ENCODE measurements at places on chromosomes 1 and 21.

GRCh38 chr1:28078262-28078661 lies 10.1 kb downstream of the EYA3 start:
- no peak for DNase-seq

DNA sequence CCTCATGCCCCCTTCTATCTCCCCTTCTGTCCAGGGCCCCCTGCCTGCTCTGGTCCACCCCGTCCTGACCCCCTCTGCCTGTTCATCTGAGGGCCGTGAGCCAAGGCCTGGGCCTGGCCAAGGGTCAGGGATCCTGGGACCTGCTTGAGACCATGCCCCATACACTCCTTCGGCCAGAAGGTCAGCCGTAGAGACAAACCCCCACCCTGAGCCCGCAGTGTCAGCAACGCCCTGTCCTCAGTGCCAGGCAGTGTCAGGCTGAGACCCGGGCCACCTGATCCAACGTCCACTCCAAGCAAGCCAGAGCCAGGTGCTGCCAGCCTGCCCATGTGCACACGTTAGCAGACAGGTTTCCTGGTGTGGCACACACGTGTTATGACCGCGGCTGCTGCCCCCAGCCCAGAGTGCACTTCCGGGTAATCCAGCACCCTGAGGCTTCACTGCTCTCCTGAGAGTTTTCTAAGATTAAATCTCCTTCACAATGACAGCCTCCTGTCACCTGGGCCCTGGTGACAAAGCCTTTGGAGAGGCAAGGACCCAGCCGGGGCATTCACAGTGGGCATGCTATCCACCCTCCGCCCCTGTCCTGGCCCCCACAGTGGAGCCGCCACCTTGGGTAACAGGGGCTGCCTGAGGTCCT lies 10.1 kb upstream of the SAMD11 start:
- no peak for DNase-seq

- DNase-seq = no peak
Measured at GRCh38 chr1:185488808-185489207, 171.8 kb upstream of the IVNS1ABP start.

GRCh38 chr1:182608845-182609610 lies 4.8 kb upstream of the RGS16 start:
- DNase-seq = peak; percentile 42

DNA sequence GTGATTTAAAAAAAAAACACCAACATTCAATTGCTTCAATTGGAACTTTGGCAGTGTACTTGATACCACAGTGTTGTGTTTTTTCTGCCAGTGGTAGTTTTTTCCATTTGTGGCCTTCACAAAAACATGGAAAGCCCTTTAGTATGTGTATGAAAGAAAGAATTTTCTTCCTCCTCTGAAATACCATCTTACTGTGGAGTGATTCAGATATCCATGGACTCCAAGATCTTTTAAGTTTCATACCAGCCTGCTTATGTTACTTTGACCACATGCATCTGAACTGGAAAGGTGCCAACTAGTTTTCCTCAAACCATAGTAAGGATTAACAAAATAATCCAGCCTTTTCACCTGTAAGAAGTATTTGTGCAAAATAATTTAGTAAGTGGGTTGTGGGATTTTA lies 3.4 kb downstream of the PPP2R5A start:
- no peak for DNase-seq

DNA sequence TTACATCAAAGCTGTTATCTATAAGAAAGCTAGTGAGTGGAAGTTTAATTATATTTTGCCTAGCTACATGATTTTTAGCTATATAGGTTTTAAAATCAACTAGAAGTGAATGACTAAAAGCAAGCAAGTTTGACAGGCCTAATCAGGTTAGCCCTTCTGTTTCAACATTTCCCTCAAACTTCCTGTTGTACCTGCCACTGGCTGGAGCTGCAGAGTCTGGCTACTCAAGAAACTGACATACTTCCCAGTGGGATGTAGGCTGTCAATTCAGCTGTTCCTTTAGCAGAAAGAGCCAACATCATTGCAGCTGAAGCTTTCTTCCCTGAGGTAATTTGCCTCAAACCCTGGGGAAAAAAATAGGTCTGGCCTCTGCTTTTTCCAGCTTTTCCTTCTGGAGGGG lies 87.1 kb upstream of the TNR start:
- no peak for DNase-seq

DNA sequence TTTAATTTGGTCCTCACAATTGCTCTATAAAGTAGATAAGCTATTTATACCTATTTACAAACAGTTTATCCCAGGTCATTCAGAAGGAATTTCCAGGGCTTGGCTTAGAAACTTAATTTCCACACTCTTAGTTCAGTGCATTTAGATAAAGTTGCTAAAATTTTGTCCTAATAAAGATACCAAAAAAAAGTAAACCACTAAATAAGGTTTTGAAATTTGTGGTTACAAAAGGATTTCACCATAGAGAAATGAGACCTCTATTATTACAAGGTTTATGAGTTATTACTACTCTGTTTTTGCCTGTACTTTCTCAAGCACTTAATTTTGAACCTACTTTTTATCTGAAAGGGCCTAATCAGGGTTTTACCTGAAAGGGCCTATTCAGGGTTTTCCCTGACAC lies 22.4 kb downstream of the PTPN22 start:
- no peak for DNase-seq

DNA sequence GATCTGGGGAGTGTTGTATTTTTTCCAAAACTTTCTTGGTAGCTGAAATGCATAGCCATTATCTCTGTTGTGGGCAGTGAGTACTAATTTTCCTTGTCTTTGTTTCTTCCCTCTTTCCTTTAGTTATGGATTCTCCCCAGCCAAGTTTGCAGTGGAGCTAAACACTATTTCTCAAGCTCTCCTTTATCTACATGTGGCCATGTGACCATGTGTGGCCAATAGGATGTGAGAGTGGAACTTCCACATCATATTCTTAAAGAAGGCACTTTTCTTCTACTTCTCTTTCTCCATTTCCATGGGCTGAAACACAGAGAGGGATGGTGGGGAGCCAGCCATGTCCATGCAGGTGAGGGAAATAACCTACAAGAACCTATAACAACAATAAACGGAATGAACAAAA lies 230.8 kb downstream of the CTH start:
- no peak for DNase-seq

GRCh38 chr1:9558946-9559545 lies 19.8 kb downstream of the SLC25A33 start:
- peak; percentile 11 for DNase-seq

DNA sequence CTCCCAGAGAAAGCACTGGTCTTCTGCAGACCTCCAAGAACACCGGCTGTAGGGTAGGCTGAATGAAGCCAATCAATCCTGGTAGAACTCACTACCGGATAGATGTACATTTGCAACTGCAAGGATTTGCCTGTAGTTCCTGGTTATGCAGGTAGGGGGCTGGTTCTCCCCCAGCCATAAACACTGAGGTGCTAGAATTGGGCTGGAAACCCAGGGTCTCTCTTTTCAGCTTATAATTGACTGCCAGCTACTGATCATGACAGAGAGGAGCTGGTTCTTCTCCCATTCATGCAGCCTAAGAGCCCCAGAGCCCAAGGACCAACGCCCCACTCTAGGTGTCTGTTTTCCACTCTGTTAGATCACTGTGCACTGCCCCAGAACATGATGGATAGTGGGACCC lies 21.5 kb upstream of the MTARC2 start:
- DNase-seq = no peak

DNA sequence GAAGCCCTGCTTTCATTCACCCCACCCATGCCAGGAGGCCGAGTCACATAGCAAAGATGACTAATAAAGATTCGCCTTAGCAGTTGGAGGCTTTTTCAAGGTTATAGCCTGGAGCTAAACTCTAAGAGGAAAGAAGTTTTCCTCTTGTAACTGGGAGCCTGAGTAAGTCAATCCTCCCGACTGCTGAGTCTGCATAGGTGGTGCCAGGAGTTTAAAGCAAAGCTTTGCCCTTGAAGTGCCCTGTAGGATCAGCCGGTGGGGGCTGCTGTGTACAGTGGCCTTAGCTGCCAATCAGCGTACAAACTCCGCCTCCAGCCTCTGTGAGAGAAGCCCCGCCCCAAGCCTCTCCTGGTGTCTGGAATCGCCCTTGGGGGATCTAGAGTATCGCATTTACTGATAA lies 147.5 kb upstream of the SPATA6 start:
- DNase-seq = no peak

GRCh38 chr1:204529371-204529895 lies 13.2 kb downstream of the MDM4 start:
- no peak for DNase-seq

DNA sequence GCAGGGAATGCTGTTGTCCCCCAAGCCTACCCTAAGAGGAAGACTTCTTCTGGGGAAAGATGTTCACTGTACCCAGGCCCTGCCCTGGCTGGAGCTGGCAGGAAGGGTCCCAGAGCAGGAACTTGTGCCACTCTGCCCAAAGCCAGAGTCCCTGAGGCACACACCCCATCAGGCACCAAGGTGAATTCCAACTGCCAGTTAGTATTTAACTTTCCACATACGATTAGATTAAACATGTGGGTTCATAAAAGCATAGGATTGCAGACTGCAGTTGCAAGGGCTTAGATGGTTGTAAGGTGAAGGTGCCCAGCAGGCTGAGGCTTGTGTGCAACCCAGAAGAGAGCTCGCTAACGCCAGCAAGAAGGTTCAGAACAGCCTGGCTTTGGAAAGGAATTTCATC lies at the start of gene KCNE2:
Gene KCNE2, plus strand, starts transcription at position 274 of the 400 bp plus-strand sequence. CDS start 6,473 bp downstream, outside the sequence.
- no peak for DNase-seq

GRCh38 chr1:30600706-30601105 lies 122.7 kb downstream of the MATN1 start:
- no peak for DNase-seq

DNA sequence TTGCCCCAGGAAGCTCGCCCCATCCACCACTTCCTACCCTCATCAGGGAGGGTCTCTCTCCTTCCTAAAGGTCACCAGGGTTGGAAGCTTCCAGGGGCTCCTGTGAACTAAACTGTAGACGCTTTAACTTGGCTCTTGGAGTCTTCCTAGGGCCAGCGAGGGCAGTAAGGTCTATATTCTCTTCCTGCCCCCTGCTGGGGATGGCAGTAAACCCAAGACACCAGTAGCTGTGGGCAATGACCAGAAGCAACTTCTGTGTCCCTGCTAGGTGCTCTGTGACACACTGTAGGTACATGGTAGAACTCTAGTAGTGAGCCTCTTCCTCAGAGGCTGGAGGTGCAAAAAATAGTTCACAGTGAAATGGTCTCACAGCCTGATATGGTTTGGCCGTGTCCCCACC lies 30.0 kb downstream of the KCND3 start:
- no peak for DNase-seq

GRCh38 chr1:160858097-160858496 lies 4.6 kb downstream of the CD244 start:
- no peak for DNase-seq

GRCh38 chr1:224183591-224184312 lies 712 bp downstream of the DEGS1 start:
- peak; percentile 49 for DNase-seq

DNA sequence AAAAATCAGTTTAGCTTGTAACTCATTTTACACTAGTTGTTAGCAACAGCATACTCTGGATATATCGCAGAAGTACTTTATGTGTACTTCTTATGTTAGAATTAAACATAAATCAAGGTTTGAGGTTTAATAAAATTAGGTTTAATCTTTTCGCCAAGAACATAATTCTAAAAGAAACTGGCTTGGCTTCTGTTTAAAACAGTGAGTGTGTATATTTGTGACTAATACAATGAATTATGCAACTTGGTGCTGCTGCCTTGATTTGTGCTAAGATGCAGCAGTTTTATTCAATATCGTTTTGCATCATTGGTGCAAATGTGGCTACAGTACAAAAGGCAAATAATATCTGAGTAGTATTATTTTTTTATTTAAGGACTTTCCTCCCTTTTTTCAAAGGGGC lies 44.8 kb downstream of the USP25 start:
- no peak for DNase-seq

DNA sequence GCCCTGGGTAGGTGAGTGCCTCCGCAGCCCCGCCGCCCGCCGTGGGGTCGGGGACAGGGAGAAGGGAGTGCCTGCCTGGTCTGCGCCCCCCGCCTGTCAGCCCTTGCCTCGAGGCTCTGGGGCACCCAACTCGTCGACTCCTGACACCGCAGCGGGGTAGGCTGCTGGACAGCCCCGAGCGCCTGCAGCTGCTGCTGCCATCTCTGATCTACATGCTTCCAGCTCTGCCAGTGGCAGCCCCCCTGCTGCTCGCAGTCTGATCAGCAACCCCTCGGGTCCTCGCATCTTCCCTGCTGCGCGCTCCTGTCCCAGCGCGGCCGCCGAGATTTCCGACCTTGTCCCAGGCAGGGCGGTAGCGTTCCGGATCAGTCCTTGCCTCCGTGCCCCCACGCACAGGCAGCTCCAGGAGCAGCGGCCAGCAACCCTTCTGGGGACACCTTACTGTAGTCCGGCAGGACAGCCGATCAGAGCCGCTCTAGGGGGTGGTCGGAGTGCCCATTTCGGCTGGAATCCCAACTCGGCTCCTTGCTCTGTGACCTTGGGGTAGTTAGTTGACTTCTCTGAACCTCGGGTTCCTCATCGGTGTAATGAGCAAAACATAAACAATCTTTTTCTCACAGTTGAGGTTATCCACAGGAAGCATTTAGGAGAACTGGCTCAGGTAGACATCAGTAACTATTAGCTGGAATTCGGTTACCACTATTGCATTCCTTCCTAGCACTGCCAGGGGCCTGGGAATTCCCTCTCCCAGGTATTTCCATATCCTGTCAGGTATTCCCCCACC lies 540 bp downstream of the BCAN start:
- no peak for DNase-seq

- no peak for DNase-seq
Measured at GRCh38 chr1:207333620-207334019, 12.1 kb downstream of the CD55 start.

DNA sequence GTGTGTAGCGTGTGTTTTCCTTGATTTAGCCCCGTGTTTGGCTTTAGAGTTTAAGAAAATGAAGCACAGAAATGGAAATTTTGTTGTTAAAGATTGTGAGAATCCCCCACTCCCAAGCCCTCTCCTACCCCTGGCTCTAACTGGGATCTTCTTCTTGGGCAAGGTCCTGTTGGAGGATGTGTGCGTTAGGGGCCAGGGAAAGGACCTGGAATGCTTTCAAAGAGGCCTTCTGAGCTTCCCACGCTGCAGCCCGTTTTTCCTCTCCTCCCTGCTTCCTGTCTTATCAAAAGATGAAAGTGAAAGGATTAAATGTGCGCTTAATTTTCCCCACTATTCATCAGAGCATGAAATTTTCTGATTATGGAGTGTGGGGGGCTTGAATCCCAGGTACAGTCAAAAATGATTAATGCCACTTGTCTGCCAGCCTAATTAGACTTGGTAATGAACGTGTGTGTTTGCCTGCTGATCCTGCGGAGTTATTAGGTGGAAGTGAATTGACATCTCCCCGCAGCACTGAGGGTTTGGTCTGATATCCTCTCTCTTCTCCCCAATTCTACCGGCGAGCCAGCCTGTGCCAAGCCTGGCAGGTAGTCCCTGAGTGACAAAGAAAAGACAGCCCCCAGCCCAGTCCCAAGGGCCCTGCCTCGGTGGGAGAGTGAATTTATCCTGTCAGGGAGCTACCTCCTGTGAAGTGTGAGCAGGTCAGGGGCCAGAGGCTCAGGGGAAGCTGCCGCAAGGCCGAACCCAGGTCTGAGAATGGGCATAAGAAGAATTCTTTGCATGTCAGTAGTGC lies 4.9 kb downstream of the RASSF5 start:
- DNase-seq = no peak

GRCh38 chr1:150268340-150268704 lies 494 bp downstream of the APH1A start:
- DNase-seq = no peak

All from skin of body (tissue), 3 donors.